Activated naive CD4-positive, alpha-beta T cell treated with anti-CD3 and anti-CD28 coated beads for 36 hours (primary cell): ENCODE measurements at places on chromosomes 7 and 10. TPM values are rescaled to one million over a fixed set of nuclear protein-coding genes. Genes with fewer than 3 reads are reported as not detected.

The TRIM8 gene
- 20.0 TPM for total RNA-seq

The CFAP69 gene
- total RNA-seq, result 0.25 TPM

The DRGX gene
- not detected for total RNA-seq

The ZKSCAN1 gene
- total RNA-seq, result 67.9 TPM

The ARMS2 gene
- not detected for total RNA-seq

DNA sequence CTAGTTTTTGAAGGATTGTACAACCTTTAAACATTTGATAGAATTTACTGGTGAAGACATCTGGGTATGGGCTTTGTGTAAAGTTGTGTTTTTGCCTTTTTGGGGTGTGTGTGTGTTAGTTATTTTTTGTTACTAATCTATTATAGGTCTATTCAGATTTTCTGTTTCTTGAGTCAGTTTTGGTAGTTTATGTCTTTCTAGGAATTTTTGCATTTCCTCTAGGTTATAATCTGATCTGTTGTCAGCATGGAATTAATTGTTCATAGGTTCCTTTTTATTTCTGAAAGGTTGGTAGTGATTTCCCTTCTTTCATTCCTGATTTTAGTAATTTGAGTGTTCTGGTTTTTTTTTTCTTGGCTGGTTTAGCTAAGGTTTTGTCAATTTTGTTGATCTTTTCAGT lies 17.7 kb downstream of the SEPTIN7 start:
- H3K36me3 ChIP-seq, result peaks cover 36% of the 10 kb centered on the region
- H3K4me3 ChIP-seq, result no peak overlapping the region
- H3K27me3 ChIP-seq, result no peaks in the 10 kb centered on the region
- no peak overlapping the region for H3K27ac ChIP-seq
- no peak for DNase-seq
- peaks cover 69% of the 10 kb centered on the region for H3K4me1 ChIP-seq

- H3K36me3 ChIP-seq, result peaks cover 2% of the 10 kb centered on the region
- H3K27ac ChIP-seq, result no peak overlapping the region
- DNase-seq, result no peak
- no peaks in the 10 kb centered on the region for H3K27me3 ChIP-seq
- peaks cover 52% of the 10 kb centered on the region for H3K4me1 ChIP-seq
- H3K4me3 ChIP-seq, result no peak overlapping the region
Observed at GRCh38 chr10:47253651-47254375, 46.2 kb upstream of the GDF10 start.

- H3K27ac ChIP-seq, result no peak overlapping the region
- DNase-seq, result no peak
- no peak overlapping the region for H3K4me3 ChIP-seq
- no peaks in the 10 kb centered on the region for H3K36me3 ChIP-seq
- H3K27me3 ChIP-seq, result no peaks in the 10 kb centered on the region
- peaks cover 4% of the 10 kb centered on the region for H3K4me1 ChIP-seq
Observed at GRCh38 chr7:132531562-132531961, 44.7 kb downstream of the PLXNA4 start.

DNA sequence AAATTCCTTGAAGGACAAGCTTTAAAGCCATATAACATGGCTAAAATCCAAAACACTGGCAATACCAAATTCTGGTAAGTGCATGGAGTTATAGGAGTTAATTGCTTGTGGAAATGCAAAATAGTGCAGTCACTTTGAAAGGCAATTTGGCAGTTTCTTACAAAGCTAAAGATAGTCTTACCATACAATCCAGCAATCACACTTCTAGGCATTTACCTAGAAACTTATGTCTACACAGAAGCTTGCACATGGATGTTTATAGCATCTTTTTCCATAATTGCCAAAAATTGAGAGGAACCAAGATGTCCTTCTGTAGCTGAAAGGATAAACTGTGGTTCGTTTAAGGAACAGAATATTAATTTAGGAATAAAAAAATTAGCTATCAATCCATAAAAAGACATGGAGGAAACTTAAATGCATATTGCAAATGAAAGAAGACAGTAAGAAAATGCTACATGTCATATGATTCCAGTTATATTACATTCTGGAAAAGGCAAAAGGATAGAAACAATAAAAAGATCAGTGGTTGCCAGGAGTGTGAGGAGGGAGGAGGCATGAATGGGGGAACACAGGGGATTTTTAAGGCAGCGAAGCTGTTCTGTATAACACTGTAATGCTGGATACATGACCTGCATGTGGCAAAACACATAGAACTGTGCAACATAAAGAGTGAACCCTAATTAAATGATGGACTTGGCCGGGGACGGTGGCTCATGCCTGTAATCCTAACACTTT lies 51.9 kb downstream of the GNAT3 start:
- H3K27me3 ChIP-seq, result peaks cover 10% of the 10 kb centered on the region
- H3K4me3 ChIP-seq, result no peak overlapping the region
- H3K27ac ChIP-seq, result no peak overlapping the region
- no peak for DNase-seq
- no peaks in the 10 kb centered on the region for H3K4me1 ChIP-seq
- H3K36me3 ChIP-seq, result no peaks in the 10 kb centered on the region

DNA sequence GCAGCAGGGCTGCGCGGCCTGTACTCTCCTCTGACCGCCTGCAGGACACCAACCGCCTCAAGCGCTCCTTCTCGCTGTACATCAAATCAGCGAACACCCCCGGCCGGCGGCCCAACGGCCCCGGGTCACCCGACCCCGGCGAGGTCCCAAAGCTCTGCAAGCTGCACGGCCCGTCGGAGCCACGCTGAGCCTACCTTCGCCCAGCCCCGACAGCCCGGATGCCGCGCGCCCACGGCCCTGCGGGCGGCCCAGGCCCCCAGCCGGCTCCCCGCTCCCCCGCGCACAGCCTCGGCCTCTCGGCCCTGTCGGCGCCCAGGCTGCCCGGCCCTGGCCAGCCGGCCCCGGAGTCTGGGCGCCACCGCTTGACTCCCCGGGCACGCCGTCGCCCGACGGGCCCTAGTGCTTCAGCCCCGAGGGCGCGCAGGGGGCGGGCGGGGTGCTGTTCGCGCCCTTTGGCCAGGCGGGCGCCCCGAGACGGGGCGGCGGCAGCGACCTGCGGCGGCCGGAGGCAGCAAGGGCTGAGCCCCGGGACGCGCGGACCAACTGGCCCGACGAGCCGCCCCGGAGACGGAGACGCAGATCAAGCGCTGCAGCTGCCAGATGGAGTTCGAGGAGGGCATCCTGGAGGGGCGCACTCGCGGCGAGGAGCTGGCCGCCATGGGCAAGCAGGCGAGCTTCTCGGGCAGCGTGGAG lies 11.1 kb upstream of the SEC24C start:
- no peak for DNase-seq
- peaks cover 12% of the 10 kb centered on the region for H3K4me1 ChIP-seq
- no peak overlapping the region for H3K4me3 ChIP-seq
- H3K27ac ChIP-seq, result no peak overlapping the region
- peaks cover 5% of the 10 kb centered on the region for H3K36me3 ChIP-seq

DNA sequence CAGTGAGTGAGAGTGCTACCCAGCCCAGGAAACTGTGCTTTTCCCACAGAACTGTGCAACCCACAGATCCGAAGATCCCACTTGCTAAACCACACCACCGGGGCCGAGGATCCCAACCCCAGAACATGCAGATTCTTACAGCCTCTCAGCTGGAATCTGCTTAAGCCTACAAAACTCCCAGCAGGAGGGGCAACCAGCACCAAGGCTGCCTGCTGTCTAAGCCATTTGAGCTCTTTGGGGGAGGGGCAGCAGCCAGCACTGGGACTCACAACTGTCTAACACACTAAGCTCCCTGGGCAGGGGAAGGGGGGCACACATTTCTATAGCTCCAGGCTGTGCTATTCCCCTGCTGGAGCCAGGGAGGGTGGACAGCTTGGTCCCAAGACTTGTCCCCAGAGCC lies 529.9 kb downstream of the XPNPEP1 start:
- H3K27ac ChIP-seq, result no peak overlapping the region
- no peaks in the 10 kb centered on the region for H3K36me3 ChIP-seq
- no peaks in the 10 kb centered on the region for H3K4me1 ChIP-seq
- H3K4me3 ChIP-seq, result no peak overlapping the region

DNA sequence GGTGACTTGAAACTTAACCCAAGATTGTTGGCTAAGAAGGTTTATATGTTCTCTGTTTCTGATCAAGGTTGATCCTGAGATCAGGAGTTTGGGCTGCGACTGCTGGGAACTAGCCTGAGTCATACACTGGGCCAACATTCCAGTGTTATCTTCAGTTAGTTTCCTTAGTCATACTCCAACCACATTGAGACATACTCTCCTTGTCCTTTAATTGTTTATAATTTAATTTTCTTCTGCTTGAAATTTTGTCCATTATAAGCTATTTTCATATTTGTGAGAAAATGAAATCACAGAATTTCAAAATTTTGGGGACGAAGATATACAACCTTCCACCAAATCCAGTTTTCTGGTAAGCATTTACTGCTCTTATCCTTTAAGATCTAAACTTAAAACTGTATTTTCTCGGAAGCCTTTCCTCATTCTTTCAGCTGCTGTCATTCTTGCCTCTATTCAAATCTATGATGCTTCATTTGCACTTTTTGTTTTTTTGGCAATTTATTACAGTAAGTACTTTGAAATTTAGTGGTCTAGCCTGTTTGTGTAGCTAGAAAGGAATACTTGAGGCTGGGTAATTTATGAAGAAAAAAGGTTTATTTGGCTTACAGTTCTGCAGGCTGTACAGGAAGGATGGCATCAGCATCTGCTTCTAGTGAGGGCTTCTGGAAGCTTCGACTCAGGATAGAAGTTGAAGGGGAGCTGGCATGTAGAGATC lies 63.4 kb upstream of the POT1 start:
- H3K4me1 ChIP-seq, result no peaks in the 10 kb centered on the region
- H3K36me3 ChIP-seq, result peaks cover 3% of the 10 kb centered on the region
- H3K27me3 ChIP-seq, result no peaks in the 10 kb centered on the region
- DNase-seq, result no peak
- H3K4me3 ChIP-seq, result no peak overlapping the region

GRCh38 chr10:69747179-69747578 lies 54.5 kb upstream of the COL13A1 start:
- DNase-seq, result no peak
- H3K4me3 ChIP-seq, result no peak overlapping the region
- peaks cover 5% of the 10 kb centered on the region for H3K27me3 ChIP-seq
- no peak overlapping the region for H3K27ac ChIP-seq
- peaks cover 1% of the 10 kb centered on the region for H3K4me1 ChIP-seq
- no peaks in the 10 kb centered on the region for H3K36me3 ChIP-seq

- peaks cover 8% of the 10 kb centered on the region for H3K4me1 ChIP-seq
- peaks cover 26% of the 10 kb centered on the region for H3K27me3 ChIP-seq
Observed at GRCh38 chr7:155090684-155091083, 20.6 kb downstream of the HTR5A start.

GRCh38 chr7:5997210-5997808 lies 11.5 kb downstream of the PMS2 start:
- DNase-seq, result peak; percentile 57
- no peaks in the 10 kb centered on the region for H3K4me1 ChIP-seq
- H3K27me3 ChIP-seq, result no peaks in the 10 kb centered on the region
- H3K4me3 ChIP-seq, result no peak overlapping the region

DNA sequence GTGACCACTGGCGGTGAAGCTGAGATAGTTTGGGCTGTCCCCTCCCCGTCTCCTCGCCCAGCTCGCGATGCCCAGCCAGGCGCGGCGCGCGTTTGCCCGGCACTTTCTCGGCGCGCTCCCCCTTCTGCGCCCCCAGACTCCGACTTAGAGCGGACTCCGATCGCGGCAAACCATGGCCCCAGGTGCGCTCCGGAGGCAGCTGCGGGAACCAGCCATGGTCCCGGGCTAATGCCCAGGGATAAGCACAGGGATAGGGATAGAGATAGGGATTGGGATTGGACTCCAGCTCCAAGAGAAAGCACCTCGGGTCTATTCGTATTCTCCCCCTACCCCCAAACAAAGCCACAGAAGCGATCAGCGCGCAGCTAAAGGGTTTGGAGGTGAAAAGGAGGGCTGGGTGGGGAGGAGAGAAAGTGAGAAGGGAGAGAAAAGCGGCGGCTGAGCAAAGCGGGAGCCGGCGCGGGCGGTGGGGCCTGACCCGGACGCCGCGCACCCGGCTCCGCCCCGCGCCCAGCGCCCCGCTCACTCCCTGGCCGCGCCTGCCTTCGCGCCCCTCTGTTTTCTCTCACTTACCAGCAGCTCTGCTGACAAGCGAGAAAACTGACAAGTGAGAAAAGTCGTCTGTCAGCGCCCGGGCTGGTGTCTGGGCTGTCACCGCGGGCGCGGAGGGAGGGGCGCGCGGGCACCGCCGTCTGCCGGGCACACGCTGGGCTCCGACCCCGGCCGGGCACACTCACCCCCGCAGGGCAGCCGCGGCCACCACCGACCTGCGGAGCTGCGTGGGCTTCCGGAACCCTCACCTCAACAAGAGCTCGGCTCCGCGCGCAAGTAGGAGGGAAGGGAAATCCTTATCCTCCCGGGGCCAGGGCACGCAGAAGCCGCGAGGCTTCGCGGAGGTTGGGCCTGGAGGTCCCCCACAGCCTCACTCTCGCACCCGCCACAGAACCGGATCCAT lies at the start of gene PDE1C:
Gene PDE1C, minus strand, starts transcription at position 2 of the 955 bp plus-strand sequence.
- H3K27ac ChIP-seq, result no peak within 1 kb of the TSS
- H3K36me3 ChIP-seq, result no peaks in the 10 kb centered on the region
- peaks cover 37% of the 10 kb centered on the region for H3K27me3 ChIP-seq
- no peaks in the 10 kb centered on the region for H3K4me1 ChIP-seq
- H3K4me3 ChIP-seq, result no peak within 1 kb of the TSS

DNA sequence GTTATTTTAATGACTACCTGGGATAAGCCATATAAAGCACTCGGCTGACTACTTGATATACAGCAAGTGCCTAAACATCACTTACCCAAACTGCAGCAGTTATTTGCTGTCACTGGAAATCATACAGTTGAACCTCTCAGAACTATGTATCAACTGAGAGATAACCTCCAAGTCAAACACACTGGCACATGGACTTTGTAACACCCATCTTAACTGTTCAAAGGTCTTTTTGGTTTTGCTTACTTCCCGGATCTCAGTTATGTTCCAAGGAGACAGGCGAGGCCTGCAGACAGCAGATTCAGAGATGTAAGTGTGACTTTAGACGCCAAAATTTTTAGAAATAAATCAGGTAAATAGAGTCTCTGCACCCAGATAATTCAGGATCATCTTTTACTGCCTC lies 34.6 kb upstream of the DAGLB start:
- peaks cover 59% of the 10 kb centered on the region for H3K4me1 ChIP-seq
- H3K4me3 ChIP-seq, result peak overlapping the region; percentile 89
- H3K27ac ChIP-seq, result no peak overlapping the region
- peaks cover 3% of the 10 kb centered on the region for H3K36me3 ChIP-seq
- no peak for DNase-seq

DNA sequence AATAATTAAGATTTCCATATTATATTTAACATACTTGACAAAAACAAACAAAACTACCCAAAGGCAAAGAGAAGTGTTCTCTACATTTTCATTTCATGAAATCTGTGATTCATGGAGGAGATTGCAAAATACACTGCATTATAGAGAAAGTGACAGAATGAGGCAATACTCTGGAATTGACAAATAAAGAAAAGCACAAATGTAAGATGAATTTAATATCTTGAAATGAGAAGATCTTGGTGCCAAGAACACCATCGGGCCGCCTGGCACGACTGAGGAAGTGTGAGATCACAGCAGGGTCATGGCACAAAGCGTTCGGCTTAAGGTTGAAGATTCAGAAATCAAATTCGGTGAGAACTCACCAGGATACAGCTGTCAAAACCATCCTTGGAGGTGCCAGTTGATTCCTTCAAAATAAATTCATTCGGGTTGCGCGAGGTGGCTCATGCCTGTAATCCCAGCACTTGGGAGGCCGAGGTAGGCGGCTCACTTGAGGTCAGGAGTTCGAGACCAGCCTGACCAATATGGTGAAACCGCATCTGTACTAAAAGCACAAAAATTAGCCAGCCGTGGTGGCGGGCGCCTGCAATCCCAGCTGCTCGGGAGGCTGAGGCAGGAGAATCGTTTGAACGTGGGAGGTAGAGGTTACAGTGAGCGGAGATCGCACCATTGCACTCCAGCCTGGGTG lies 174.0 kb upstream of the PFKP start:
- no peak for DNase-seq
- H3K27me3 ChIP-seq, result peaks cover 9% of the 10 kb centered on the region
- no peak overlapping the region for H3K27ac ChIP-seq
- H3K4me3 ChIP-seq, result no peak overlapping the region
- no peaks in the 10 kb centered on the region for H3K36me3 ChIP-seq
- H3K4me1 ChIP-seq, result peaks cover 9% of the 10 kb centered on the region
